ENCODE measurements at places on chromosomes 5 and 9.

DNA sequence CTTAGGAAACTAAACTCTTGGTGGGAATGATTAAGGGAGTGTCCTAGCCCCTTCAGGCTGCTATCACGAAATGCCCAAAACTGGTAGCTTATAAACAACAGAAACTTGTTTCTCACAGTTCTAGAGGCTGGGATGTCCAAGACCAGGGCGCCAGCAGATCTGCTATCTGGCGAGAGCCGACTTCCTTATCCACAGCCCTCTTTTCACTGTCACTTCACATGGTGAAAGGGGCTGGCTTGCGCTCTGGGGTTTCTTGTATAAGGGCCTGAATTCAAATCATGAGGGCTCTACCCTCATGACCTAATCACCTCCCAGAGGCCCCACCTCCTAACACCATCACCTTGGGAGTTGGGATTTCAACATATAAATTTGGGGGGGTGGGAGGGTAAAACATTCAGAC, 49.1 kb downstream of the IPPK start:
- peaks cover 72% of the 10 kb centered on the region for H3K36me3 ChIP-seq
- H3K27me3 ChIP-seq: no peaks in the 10 kb centered on the region
- H3K4me1 ChIP-seq: no peaks in the 10 kb centered on the region
- no peak for DNase-seq
- H3K27ac ChIP-seq: no peak overlapping the region

GRCh38 chr5:164487939-164488338, 982.5 kb downstream of the MAT2B start:
- no peaks in the 10 kb centered on the region for H3K36me3 ChIP-seq
- no peak overlapping the region for H3K27ac ChIP-seq
- no peaks in the 10 kb centered on the region for H3K4me1 ChIP-seq
- H3K27me3 ChIP-seq: no peaks in the 10 kb centered on the region
- no peak overlapping the region for H3K4me3 ChIP-seq
- no peak for DNase-seq

DNA sequence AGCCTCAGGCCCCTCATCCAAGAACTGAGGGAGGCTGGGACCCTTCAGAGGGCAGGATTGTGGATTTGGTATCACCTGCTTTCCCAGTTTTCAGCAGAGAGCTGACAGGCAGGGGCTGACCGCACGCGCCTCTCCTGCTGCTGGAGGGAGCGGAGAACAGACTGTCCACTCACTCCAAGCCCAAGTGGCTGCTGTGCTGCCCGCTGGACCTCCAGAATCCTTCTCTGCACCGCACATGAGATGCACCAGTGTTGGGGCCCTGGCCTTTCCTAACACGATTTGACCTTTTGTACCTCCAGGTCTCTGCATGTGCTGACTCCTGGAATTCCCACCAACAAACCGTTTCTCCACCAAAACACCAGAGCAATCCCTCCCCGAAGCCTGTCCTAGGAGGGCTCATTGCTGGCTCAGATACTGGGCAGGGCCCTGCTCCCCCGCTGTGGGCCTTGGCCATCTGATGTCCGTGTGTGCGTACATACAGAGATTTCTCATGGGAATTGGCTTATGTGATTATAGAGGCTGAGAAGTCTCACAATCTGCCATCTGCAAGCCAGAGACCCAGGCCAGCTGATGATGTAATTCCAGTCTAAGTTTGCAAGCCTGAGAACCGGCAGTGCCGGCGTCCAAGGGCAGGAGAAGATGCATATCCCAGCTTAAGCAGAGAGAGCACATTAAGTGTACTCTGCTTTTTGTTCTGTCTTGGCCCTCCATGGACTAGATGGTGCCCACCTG, 141.7 kb downstream of the GADD45G start:
- H3K27ac ChIP-seq: peak overlapping the region; percentile 33
- no peak for DNase-seq
- peak overlapping the region; percentile 24 for H3K4me3 ChIP-seq
- H3K36me3 ChIP-seq: no peaks in the 10 kb centered on the region
- peaks cover 77% of the 10 kb centered on the region for H3K4me1 ChIP-seq

DNA sequence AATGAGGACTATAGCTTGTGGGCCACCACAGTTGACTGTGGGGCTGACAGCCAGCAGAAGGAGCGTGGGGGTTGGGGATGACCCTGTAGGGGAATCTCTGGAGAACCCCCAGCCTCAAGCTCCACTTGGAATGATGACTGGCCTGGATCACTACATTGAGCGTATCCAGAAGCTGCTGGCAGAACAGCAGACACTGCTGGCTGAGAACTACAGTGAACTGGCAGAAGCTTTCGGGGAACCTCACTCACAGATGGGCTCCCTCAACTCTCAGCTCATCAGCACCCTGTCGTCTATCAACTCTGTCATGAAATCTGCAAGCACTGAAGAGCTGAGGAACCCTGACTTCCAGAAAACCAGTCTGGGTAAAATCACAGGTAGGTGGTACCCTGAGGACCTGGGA, 128.4 kb upstream of the DMRT1 start:
- no peak for DNase-seq
- peaks cover 16% of the 10 kb centered on the region for H3K4me1 ChIP-seq
- H3K27ac ChIP-seq: no peak overlapping the region
- H3K4me3 ChIP-seq: no peak overlapping the region
- H3K27me3 ChIP-seq: peaks cover 2% of the 10 kb centered on the region

Data from naive thymus-derived CD8-positive, alpha-beta T cell (primary cell).